Stimulated activated CD4-positive, alpha-beta T cell treated with anti-CD3 and anti-CD28 coated beads, Interleukin-1b, Interleukin-23, amount 100 ng/mL, for 1 hour (primary cell): ENCODE measurements at places on chromosomes 12 and 14.

GRCh38 chr12:79776111-79776510 is 85.3 kb upstream of the PAWR start:
- no peak for DNase-seq

GRCh38 chr12:3119192-3119755 is 42.1 kb downstream of the TSPAN9 start:
- no peak for DNase-seq

GRCh38 chr12:47896633-47897032 is 8.2 kb downstream of the VDR start:
- no peak for DNase-seq

- DNase-seq = no peak
Measured at GRCh38 chr14:104280902-104281767, 142.7 kb downstream of the KIF26A start.

DNA sequence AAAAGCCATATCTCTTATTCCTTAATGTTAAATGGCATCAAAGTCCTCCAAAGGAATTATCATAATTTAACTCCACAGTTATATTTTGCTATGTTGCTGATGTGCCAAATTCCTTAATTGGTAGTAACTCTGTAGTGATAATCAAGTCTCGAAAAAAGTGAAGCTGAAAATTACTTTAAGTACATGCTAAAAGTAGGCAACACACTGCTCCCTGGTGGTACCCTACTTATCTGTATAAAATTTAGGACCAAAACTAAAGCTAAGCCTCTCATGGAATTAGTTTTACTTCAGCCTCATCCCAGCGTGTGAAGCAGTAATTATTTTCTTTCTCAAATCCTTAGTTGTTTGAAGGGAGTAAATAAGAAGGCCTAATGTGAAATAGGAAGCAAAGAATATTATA is 132.8 kb downstream of the TTLL5 start:
- DNase-seq = no peak

- DNase-seq = no peak
Measured at GRCh38 chr14:102215071-102215470, 75.4 kb downstream of the WDR20 start.

DNA sequence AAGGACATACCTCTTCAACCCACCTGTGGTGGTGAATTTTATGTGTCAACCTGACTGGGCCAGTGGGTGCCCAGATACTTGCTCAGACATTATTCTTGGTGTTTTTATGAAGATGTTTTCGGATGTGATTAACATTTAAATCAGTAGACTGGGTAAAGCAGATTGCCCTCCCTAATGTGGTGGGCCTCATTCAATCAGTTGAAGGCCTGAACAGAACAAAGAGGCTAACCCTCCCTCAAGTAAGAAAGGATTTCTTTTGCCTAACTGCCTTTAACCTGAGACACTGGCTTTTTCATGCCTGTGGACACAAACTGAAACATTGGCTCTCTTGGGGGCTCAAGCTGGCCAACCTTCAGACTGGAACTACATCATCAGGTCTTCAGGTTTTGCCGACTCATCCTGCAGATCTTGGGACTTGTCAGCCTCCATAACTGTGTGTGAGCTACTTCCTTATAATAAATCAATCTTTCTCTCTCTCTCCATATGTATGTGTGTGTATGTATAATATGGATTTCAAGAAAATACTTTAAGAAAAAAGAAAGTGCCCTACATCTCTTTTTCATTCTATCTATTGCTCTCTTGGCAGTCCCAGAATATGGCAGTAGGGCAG is 39.4 kb downstream of the RTN1 start:
- DNase-seq = no peak

GRCh38 chr12:6606331-6607131 is 648 bp downstream of the CHD4 start:
- DNase-seq = no peak

DNA sequence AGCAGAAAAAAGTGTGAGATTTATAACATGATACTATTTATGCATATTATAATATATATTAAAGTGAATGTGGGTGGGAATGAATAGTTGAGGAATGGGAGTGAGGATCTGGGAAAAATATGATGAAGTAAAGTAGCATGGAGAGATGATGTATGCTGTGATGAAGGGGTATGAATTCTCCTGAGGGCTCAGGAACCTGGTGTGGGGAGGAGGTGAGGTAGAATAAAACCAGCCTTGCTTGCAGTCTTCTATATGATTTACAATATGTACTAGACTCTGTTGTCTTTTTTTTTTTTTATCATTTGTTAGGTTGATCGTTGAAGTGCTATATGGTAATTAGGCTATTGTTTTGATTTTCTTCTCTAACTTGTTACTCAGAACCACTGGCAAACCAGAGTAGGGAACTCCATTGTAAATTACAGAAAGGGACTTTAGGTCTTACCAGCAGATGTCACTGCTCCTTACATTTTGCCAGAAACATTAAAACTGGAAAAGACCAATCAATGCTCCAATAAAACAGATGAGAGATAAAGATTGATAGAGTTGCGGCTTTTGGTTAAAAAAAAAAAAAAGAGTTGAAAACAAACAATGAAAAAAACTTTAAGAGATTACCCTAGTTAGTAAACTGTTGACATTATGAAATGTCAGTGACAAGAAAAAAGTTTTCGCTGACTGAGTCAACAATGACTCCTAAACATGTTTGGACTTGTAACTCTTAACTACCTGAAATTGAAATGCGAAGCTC is 39.9 kb downstream of the ATL1 start:
- DNase-seq = no peak

DNA sequence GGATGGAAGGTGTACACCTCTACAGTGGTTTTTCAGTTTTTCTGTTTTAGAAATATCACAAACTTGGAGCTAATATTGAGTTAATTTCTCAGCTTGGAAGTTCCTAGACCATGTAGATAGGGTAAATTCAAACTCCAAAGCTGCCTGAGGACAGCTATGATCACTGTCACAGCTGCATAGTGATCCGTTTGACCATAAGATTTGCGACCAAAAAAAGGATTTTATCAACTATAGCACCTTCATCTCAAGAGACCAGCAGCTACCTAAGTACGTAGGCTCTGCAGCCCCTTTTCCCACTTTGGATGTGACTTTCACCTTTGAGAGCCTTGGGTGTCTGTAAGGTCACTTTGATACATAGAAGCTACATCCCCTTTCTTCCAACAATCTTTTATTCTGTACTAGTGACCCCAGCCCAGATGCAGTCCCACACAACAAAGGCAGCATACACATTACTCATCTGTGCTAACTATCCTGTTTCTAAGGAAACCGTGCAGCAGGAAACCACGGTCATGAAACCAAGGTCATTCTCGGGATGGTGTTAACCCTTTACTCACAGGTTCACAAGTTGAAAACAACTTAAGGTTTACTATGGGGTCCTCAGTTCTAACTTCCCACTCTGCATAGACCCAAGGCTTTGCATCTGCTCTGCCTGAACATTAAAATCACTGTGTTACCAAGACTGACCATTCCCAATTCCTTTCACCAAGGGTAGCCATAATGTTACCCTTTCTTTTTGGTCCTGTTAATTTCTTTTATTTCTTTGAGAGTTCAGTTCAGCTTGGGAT is 75.4 kb downstream of the IFT81 start:
- DNase-seq = no peak

DNA sequence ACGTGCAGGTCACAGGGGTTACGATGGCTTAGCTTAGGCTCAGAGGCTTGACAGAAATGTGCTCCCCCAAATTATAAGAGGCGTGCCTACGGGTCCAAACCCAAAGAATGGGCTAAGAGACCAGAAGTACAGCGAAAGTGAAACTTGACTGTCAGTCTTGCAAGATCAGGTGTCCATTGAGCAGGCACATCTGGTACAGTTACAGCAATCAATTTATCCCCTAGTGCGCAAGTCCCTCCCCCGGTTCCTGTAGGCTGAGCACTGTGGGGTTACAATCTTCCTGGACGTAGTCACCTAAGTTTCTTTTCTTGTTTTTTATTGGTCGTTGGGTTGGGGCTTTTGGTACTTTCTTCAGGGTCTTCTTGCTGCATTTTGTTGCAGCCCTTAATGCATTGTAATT is 134.2 kb downstream of the UNC79 start:
- no peak for DNase-seq

DNA sequence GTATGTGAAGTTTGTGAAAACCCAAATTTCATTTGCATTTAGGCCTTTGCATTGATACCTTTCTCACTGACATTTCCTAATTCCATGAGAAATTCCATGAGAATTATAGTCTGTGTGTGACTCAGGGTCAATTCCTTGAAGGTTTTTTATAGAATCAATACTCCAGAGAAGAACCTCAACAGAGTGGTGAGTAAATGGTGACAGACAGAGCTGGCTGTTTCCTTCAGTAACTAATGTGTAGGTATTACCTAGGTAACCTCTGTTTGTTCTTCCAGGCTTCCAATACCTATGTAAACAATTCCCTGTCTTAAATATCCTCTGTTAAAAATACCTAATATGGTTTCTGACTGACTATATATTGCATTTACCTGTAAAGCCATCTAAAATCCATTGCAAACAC is 117.0 kb downstream of the TTC8 start:
- DNase-seq = no peak

DNA sequence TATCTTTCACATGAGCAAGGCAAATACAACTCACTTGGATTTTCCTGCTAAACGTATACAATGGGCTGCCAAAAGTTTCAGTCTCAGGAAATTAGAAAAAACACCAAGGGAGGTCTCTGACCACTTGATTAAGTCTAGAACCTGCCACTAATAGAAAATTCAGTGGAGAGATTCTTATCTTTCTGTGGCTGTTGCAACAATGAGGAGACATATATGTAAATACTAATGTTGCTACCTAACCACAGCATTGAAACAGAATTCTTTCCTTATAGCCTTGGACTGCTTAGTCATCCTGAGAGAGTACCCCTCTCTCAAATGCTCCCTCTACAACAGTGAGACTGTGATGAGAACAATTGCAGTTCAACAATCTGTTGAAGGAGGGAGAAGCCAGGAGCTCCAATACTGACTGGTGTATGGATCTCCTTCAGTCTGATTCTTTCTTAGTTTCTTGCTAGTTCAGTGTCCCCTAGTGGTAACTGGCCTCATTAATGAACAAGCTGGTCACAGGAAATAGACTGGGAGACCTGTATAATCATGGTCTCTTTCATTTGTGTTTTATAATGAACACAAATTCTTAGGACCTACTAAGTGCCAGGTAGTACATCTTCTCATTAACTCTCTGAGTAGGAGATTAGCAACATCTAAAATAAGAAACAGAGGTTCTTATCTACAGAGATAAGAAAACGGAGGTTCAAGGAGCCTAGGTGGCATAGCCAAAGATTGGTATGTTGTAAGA is 164.5 kb downstream of the SLC38A4 start:
- DNase-seq = no peak

DNA sequence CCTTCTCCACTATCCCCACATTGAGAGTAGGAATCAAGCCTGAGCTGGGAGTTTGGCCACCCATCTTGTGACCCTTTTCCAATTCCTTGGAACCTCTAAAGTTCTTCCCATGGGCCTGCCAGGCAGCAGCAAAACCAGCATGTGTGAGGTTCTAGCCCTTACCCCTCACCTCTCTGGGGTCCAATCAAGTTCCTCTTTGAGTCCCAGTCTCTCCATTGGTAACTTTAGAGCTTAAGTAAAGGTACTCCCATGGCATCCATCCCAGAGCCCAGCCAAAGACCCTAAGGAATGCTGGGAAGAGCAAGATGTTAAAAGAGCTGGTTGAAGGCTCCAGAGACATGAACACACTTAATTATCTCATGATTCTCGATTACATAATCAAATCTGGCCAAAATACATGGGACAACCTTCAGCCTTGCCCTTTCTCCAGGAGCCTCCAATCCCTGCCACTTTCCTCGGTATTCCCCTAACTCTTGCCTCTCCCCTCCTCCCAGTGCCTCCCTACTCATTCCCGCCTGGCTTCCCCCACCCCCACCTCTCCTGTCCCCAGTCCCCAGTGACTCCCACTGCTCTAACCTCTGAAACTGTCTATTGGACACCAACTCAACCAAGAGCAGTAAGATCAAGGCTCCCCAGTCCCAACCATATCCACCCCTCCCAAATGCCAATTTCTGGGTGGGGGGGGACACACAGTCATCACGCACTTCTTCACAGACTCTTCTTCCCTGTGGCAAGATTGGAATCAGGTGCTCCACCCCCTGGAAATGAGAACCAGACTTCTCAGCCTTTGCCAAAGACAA is 4.8 kb upstream of the TNS2 start:
- DNase-seq = no peak

DNA sequence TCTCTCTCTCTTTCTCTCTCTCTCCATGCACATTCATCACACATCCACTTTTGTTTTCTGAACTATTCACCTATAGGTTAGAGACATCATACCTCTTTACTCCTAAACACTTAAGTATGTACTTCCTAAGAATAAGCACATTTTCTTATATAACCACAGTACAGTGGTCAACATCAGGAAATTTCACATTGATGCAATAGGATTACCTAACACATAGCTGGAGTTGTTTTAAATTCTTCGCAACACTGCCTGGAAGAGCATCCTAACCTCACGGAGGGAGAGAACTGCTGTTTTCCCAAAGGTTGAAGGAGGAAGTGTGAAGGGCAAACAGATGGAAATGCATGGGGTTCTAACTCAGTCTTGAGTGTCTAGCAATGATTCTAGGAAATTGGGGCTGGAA is 159.2 kb downstream of the SYT1 start:
- no peak for DNase-seq

DNA sequence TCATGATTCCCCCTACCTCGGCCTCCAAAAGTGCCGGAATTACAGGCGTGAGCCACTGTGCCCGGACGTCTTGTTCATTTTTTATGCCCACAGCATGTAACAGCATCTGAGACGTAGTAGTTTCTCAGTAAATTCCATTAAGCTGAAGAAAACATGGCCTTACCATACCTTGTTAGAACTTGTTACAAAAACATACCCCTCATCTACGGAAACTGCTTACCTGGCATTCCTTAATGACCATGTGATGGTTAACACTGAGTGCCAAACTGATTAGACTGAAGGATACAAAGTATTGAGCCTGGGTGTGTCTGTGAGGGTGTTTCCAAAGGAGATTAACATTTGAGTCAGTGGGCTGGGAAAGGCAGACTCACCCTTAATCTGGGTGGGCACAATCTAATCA is 186.8 kb downstream of the CEP128 start:
- DNase-seq = no peak

- DNase-seq = no peak
Measured at GRCh38 chr12:100265732-100266584, 921 bp downstream of the DEPDC4 start.

GRCh38 chr12:14954269-14954668 is 7.1 kb downstream of the ARHGDIB start:
- DNase-seq = no peak

GRCh38 chr14:64800000-64800399 is 79.7 kb downstream of the SPTB start:
- no peak for DNase-seq

DNA sequence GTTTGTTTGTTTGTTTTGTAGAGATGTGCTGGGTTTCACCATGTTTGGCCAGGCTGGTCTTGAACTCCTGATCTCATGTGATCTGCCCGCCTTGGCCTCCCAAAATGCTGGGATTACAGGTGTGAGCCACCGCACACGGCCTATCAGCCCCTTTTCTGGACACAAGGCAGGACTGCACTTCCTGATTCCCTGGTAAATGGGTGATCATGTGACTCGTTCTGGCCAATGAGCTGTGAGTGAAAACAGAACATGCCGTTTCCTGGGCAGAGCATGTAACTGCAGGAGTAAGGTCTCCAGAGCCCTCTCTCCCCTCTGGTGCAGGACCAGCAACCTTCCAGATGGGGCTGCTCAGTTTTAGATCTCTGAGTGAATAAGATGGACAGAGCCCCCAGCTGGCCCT is 92.7 kb downstream of the ITPK1 start:
- DNase-seq = no peak
